ENCODE measurements at places on chromosomes 5 and 9. TPM values are rescaled to one million over a fixed set of nuclear protein-coding genes. Genes with fewer than 3 reads are reported as not detected.

DNA sequence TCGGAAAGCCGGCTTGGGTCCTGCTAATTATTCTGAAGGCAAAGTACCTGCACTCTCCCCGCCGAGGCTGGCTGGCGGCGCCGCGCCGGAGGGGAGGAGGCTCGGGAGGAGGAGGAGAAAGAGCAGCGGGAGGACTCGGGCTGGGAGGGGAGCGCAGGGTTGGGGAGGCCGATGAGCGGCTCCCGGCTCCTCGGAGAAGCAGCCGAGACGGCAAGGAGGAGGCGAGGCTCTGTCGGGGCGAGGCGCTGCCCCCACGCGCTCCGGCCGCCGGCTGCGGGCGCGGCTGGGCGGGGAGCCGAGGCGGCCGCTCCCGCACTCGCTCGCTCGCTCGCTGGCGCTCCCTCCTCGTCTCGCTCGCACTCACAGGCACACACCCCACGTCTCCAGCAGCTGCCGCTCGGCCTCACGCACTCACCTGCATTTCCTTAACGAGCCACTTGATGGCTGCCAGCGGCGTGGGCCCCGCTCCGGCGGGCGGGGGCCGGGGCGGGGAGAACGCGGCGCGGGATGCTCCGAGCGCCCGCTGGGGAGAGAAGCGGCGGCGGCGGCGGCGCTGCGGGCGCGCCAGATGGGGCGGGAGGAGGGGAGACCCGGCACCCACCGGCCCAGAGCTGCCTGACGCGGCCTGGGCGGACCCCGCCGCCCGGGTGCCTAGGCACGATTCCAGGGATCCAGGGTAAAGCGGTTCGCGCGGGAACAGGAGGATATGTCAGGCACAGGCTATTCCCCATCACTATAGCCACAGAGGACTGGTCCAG lies at the start of gene PTPRD:
TSS of gene PTPRD (minus strand) at position 362 of the 758 bp plus-strand sequence.
- H3K4me1 ChIP-seq, result no peaks in the 10 kb centered on the region
- no peak for DNase-seq
- no peaks in the 10 kb centered on the region for H3K36me3 ChIP-seq
- H3K27ac ChIP-seq, result no peak within 1 kb of the TSS
- no peaks in the 10 kb centered on the region for H3K27me3 ChIP-seq

GRCh38 chr5:126198531-126198930 lies 224.7 kb upstream of the GRAMD2B start:
- H3K27me3 ChIP-seq, result no peaks in the 10 kb centered on the region
- no peak overlapping the region for H3K4me3 ChIP-seq
- no peak for DNase-seq
- no peaks in the 10 kb centered on the region for H3K36me3 ChIP-seq
- no peak overlapping the region for H3K27ac ChIP-seq

- H3K27me3 ChIP-seq, result no peaks in the 10 kb centered on the region
- no peaks in the 10 kb centered on the region for H3K4me1 ChIP-seq
- no peaks in the 10 kb centered on the region for H3K36me3 ChIP-seq
- no peak for DNase-seq
Measured at GRCh38 chr5:129080766-129081165, 13.8 kb upstream of the ISOC1 start.

DNA sequence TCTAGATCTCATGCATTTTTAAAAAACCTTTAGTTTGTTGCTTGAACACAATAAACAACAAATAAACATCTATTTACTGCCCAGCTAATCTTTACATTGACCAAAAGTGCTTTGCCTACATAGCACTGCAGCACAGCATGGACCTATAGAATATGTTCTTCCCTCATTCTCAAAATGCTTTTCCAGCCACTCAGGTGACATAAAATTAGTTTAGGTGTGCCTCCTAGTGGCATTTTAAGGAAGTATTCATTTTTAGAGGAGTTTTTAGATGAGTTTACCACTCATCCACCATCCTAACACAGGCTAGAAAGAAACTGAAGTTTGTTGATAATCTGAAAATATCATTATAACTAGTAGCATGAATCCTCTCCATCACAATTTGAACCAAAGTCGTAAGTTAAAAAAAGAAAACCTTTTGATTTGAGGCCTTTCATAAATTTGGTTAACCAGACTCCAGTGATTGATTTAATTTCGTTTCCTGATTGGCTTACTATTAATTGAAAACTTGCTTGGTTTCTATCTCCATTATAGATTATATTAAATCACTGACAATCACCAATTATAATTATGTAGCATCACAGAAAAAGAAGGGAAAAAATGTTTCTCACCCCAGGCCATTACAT lies 12.6 kb downstream of the PLGRKT start:
- H3K4me1 ChIP-seq, result no peaks in the 10 kb centered on the region
- H3K36me3 ChIP-seq, result no peaks in the 10 kb centered on the region
- H3K4me3 ChIP-seq, result no peak overlapping the region
- no peak overlapping the region for H3K27ac ChIP-seq
- H3K27me3 ChIP-seq, result no peaks in the 10 kb centered on the region
- no peak for DNase-seq

- H3K36me3 ChIP-seq, result peaks cover 7% of the 10 kb centered on the region
- peak overlapping the region; percentile 93 for H3K27ac ChIP-seq
- peaks cover 68% of the 10 kb centered on the region for H3K4me1 ChIP-seq
- no peaks in the 10 kb centered on the region for H3K27me3 ChIP-seq
- peak overlapping the region; percentile 68 for H3K4me3 ChIP-seq
Measured at GRCh38 chr9:35690614-35691333, 1.0 kb upstream of the TPM2 start.

DNA sequence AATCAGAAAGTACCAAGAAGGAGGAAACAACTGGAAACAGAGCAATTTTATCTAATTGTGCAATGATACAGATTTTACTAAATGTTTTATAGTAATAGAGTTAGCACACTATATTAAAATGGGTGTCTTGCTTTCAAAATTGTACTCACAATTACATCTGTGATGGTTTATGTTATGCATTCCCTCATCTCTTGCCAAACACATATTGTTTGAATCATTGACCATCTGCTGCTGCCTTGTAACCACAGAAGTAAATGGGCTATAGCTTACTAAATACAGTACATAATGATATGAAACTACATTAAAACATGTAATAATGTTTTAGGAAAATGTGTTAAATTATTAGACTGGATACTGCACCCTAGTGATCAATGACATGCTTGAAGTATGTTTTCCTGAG lies 158.1 kb downstream of the SLC25A46 start:
- no peaks in the 10 kb centered on the region for H3K27me3 ChIP-seq
- no peak overlapping the region for H3K4me3 ChIP-seq
- H3K4me1 ChIP-seq, result no peaks in the 10 kb centered on the region
- no peaks in the 10 kb centered on the region for H3K36me3 ChIP-seq

- H3K27ac ChIP-seq, result no peak overlapping the region
- no peaks in the 10 kb centered on the region for H3K36me3 ChIP-seq
- H3K4me1 ChIP-seq, result no peaks in the 10 kb centered on the region
- no peak for DNase-seq
Measured at GRCh38 chr5:127886-128285, 35.9 kb downstream of the PLEKHG4B start.

DNA sequence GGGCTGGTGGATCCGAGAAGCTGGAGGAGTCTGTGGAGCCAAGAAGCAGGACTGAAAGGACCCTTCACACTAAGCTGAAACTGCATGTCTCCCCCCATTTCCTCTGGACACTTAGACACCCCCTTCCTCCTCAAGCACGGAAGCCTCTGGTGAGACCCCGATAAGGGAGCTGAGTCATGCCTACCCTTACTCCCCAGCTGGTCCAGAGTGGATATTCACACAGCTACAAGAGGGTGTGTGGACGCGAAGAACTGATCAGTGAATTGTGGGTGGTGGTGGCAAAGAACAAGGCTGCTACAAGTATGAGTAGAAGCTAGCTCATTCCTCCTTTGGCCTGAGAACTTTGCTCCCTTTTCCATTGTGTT lies 4.3 kb downstream of the TLN1 start:
- H3K36me3 ChIP-seq, result no peaks in the 10 kb centered on the region
- peak overlapping the region; percentile 38 for H3K27ac ChIP-seq
- no peak overlapping the region for H3K4me3 ChIP-seq
- DNase-seq, result no peak
- no peaks in the 10 kb centered on the region for H3K27me3 ChIP-seq
- H3K4me1 ChIP-seq, result peaks cover 55% of the 10 kb centered on the region

- H3K4me1 ChIP-seq, result no peaks in the 10 kb centered on the region
- no peak for DNase-seq
- H3K36me3 ChIP-seq, result no peaks in the 10 kb centered on the region
- no peak overlapping the region for H3K4me3 ChIP-seq
- H3K27me3 ChIP-seq, result no peaks in the 10 kb centered on the region
Measured at GRCh38 chr5:53133020-53133419, 23.5 kb upstream of the MOCS2 start.

- no peaks in the 10 kb centered on the region for H3K27me3 ChIP-seq
- H3K4me3 ChIP-seq, result no peak overlapping the region
- no peak for DNase-seq
- no peak overlapping the region for H3K27ac ChIP-seq
- H3K4me1 ChIP-seq, result no peaks in the 10 kb centered on the region
- H3K36me3 ChIP-seq, result no peaks in the 10 kb centered on the region
Measured at GRCh38 chr5:18984559-18985080, 1003.4 kb downstream of the CDH18 start.

DNA sequence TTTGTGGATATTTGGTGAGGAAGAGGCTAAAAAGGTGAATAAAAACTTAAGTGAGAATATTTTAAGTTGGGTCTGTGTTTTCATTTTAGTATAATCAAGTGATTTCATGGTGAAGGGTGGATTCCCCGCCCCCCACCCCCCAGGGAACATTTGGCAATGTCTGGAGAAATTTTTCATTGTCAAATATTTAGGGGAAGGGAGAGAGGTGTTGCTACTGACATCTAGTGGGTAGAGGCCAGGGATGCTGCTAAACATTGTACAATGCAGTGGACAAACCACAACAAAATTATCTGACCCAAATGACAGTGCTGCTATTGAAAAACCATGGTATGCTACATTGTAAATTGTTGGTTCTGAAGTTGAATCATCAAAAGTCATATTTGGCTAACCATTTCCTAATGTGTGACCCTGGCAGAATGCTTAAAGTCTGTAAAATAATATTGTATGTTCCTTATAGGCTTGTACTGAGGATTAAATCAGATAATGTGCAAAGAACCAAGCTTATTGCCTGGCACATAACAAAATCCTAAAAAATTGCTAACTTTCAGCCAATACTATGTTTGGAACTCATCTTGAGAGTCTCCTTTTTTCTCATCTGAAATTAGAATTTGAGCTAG lies 5.6 kb downstream of the C5orf24 start:
- no peak overlapping the region for H3K27ac ChIP-seq
- H3K4me3 ChIP-seq, result no peak overlapping the region
- no peak for DNase-seq
- no peaks in the 10 kb centered on the region for H3K36me3 ChIP-seq
- H3K27me3 ChIP-seq, result no peaks in the 10 kb centered on the region

DNA sequence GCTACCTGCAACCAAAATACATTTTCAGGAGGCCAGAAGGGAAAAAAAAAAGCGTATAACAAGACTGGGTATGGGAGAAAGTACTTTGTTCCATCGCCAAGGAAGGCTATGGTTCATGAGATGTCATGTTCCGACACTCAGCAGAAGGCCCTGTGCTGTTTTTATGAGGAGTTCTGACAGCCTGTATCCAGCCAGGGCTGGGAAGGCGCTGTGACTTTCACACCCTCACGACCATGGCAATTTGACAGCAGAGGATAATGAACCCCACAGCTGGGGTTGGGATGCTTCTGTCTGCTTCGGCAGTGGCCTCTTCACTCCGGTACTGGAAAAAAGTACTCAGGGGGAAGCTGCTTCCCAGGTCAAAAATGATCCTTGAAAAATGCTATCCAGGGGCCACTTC lies 154.4 kb downstream of the PRELID2 start:
- peak; percentile 8 for DNase-seq
- H3K27me3 ChIP-seq, result no peaks in the 10 kb centered on the region
- no peak overlapping the region for H3K4me3 ChIP-seq
- H3K36me3 ChIP-seq, result no peaks in the 10 kb centered on the region

DNA sequence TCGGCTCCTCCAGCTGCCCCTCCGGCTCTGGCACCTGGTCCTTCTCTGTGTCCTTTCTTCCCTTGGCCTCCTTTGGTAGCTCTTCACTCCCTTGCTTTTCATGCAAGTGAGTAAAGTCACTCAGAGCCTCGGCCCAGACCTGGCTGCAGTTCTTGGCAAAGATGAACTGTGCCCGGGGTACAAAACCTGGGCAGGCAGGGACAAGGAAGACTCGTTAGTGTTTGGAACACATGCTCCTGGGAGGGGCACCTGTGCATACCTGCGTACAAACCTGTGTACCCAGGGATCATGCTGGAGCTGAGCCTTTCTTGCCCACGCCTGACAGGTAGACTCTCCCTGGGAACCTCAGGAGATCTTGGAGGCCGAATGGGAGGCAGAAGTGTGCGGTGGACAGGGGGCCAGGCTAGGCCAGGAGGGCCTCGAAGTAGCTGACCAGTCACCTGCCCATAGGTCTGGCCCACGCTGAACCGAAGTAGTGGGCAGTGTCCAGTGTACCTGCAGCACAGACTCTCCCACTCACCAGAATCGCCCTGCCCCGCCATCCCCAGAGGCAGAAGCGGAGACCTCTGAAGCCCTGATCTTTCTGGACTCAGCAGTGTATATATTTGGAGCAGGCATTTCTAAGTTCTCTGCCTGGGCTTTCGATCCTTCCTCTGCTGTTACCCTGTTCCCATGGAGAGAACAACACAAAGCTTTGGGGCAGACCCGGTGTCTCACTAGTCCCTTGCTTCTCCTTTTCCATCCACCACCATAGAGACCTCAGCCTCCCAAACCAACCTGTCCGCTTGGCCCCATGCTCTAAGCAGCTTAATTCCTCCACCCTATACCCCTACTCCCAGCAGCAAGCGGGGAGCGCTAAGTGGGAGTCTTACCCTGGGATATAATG lies 41.9 kb upstream of the TESK1 start:
- H3K4me1 ChIP-seq, result no peaks in the 10 kb centered on the region
- no peak for DNase-seq
- no peak overlapping the region for H3K4me3 ChIP-seq
- H3K27me3 ChIP-seq, result no peaks in the 10 kb centered on the region
- H3K27ac ChIP-seq, result peak overlapping the region; percentile 80

- no peaks in the 10 kb centered on the region for H3K27me3 ChIP-seq
- H3K4me3 ChIP-seq, result no peak overlapping the region
- H3K27ac ChIP-seq, result no peak overlapping the region
- peaks cover 8% of the 10 kb centered on the region for H3K4me1 ChIP-seq
Measured at GRCh38 chr9:137582286-137582860, 3.6 kb upstream of the DPH7 start.

DNA sequence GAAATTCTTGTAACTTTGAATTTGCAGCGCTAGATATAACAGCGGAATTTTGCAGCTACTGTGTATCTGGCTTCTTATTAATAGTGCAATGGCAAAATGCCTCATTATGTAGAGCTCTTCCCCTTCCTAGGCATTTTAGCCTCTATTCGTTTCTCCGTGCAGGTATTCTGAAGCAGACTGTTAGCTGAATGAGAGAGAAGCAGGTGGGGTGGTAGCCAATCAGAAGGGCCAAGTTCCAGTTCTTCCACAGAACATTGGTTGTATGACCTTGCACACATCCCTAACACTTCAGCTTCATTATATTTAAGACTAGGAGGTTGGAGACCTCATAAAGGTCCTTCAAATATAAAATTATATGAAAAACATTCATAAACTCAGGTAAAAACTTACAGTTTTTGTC lies 1.2 kb upstream of the VPS13A start:
- no peak overlapping the region for H3K4me3 ChIP-seq
- no peaks in the 10 kb centered on the region for H3K27me3 ChIP-seq
- DNase-seq, result no peak
- H3K4me1 ChIP-seq, result peaks cover 4% of the 10 kb centered on the region

Gene SPATA6L
- total RNA-seq, result 4.5 TPM

Gene SAXO1
- total RNA-seq, result 0.39 TPM

Gene CDC42SE2
- 23.1 TPM for total RNA-seq

Gene SLC45A2
- not detected for total RNA-seq

Gene ANKDD1B
- 0.63 TPM for total RNA-seq
